ENCODE measurements at places on chromosomes 5 and 9. TPM values are rescaled to one million over a fixed set of nuclear protein-coding genes. Genes with fewer than 3 reads are reported as not detected.
A peak's percentile ranks its signal among the peaks of the same experiment; 100 is the strongest.

DNA sequence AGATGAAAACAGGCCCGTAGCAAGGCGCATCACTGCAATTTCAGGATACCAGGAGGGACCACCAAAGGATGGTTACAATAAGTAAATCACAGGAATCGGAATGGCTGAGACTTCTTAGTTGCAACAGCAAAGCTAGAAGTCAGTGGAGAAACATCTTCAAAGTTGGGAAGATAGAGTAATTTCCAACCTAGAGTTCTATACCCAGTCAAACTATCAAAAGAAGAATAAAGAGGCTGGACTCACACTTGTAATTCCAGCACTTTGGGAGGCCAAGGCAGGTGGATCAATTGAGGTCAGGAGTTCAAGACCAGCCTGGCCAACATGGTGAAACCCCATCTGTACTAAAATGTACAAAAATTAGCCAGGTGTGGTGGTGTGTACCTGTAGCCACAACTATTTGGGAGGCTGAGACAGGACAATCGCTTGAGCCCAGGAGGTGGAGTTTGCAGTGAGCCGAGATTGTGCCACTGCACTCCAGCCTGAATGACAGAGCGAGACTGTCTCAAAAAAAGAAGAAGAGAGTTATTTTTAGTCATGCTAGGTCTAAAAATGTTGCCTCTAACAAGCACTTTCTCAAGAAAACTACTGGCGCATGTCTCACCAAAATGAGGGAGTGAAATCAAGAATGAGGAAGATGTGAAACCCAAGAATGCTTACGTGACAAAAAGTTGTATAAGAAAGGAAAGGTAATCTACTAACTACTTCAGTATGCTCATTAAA, 267.7 kb downstream of the DENND1A start:
- H3K27me3 ChIP-seq = no peaks in the 10 kb centered on the region
- DNase-seq = no peak
- no peaks in the 10 kb centered on the region for H3K4me1 ChIP-seq
- H3K27ac ChIP-seq = no peak overlapping the region

- H3K27ac ChIP-seq = peak overlapping the region; percentile 60
- 0 out of 2 replicates have a peak, but pooled peaks cover 7% of the 10 kb centered on the region for H3K36me3 ChIP-seq
- H3K4me1 ChIP-seq = 0 out of 2 replicates have a peak, but pooled peaks cover 7% of the 10 kb centered on the region
- peak; percentile 58 for DNase-seq
Measured at GRCh38 chr5:69167493-69167855, 524 bp downstream of the CCNB1 start.

Gene PRDM9
- polyA plus RNA-seq = not detected

Gene TXNDC8
- polyA plus RNA-seq = not detected
